Activated gamma-delta T cell treated with Interleukin-2 at 50 U/mL for 16 hours (primary cell): ENCODE measurements at places on chromosomes 13 and 19.

DNA sequence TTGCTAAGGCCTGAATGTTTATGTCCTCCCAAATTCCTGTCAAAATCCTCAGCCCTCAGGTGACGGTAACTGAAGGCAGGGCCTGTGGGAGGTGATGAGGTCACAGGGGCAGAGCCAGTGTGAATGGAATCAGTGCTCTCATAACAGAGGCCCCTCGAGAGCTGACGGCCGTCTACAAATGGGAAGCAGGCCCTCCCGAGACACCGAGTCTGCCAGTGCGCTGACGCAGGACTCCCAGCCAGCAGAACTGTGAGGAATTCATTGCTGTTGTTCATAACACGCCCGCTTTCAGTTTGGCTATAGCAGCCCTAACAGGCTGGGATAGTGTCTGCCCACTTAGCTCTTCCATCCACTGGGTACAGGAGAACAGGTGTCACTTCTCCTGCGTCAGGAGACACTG, 41.2 kb downstream of the CARS2 start:
- no peak for DNase-seq

- no peak for DNase-seq
Measured at GRCh38 chr19:4988770-4989251, 19.9 kb downstream of the KDM4B start.

DNA sequence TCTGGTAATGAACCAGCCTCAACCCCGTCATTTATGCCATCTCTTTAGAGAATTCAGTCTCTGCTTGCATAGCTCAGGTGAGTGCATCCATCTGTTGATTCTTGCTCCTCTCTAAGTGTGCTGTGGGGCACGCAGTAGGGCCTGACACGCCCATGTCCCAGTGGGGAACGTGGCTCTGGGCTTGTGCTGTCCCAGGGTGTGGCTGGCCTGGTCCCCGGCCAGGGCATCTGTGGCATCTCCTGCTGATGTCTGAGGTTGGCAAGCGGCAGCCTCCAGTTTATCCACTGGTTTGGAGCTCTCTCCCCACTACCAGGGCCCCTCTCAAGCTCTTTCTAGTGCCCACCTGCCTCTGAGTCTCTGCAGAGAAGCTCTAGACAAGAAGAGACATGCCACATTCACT, 146.6 kb upstream of the GJB6 start:
- no peak for DNase-seq

- no peak for DNase-seq
Measured at GRCh38 chr13:35957996-35958395, 173.2 kb downstream of the DCLK1 start.

DNA sequence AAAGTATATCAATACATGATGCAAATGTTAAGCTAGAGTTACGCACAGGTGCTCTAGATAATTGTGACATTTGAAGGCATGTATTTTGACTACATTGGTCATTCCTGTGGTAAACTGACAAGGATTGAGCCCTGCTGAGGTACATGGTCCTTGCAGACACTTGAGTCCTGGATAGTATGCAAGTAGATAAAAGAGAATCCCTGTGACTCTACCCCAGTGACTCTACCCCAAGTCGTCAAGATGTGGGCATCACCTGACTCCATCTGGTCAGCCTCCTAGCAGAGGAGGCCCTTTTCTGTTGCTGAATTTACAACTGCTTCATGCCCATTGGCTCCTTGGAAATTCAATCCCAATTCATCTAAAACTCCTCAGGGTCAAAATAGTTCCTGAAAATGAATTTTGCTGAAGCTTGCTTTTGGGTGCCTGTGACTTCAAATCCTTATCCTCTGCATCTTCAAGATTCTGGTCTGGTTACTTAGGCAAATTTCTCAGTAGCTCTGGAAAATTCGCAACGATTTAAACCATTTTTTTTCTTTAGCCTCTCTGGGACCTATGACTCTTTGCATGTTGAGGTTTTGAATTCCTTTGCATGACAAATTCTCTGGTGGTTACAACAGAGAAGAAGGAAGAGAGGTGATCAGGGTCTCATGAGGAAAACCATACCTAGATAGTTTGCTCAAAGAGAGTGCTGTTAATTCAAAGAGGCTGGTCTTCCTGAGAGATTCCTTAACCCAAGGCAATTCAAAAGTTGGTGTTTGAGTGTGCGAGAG, 422.1 kb downstream of the FGF9 start:
- no peak for DNase-seq

DNA sequence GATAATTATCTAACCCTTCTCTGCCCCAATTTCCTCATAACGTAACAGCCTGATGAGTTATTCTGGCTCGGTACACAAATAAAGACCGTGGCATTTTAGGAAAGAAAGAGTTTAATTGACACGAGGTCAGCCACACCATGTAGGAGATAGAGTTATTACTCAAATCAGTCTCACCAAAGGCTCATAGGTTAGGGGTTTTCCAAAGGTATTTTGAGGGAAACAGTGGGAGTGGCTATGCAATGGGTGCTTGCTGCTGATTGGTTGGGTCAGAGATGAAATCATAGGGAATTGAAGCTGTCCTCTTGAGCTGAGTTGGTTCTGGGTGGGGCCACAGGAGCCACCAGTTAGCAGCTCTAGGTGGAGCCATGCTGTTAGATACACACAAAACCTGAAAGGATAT, 137.5 kb downstream of the FREM2 start:
- DNase-seq: no peak

- DNase-seq: no peak
Measured at GRCh38 chr13:43767341-43767931, 19.3 kb downstream of the ENOX1 start.

DNA sequence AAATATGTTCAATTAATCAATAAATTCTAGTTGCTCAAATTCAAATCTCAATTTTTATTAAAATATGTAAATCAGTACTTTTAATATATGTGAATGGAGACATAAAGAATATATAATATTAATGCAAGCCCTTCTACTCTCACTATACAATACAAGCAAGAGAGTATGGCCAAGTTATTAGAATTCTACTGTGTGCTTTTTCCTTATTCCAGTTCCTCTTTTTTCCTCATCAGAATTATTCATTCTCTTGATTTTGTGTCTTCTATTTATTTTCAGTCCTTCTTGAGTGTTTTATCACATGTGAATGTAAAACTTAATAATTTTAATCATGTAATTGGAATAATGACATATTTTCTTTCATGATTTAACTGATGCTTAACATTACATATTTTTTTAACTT, 276.8 kb downstream of the PCDH20 start:
- no peak for DNase-seq

DNA sequence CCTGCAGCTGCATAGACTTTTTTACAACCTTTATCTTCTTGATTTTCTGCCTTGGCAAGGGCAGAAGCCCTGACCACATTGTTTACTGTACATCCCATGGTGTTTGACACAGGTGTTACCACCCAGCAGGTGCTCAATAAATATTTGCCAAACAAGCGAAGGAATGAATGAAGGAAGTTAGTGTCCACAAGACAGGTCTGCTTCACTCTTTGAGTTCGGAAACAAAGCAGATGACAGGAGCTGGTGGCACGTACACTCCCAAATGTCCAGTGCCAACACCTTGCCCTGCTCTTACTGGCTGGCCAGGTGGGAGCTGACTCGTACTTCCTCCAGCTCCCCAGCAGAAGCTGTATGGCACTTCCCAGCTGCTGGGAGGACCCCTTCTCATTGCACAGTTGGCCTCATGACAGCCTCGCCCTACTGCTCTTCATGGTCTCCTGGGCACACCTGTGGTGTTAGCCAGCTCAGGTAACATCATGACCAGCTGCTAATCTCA, 22.0 kb upstream of the MUC16 start:
- DNase-seq: no peak

DNA sequence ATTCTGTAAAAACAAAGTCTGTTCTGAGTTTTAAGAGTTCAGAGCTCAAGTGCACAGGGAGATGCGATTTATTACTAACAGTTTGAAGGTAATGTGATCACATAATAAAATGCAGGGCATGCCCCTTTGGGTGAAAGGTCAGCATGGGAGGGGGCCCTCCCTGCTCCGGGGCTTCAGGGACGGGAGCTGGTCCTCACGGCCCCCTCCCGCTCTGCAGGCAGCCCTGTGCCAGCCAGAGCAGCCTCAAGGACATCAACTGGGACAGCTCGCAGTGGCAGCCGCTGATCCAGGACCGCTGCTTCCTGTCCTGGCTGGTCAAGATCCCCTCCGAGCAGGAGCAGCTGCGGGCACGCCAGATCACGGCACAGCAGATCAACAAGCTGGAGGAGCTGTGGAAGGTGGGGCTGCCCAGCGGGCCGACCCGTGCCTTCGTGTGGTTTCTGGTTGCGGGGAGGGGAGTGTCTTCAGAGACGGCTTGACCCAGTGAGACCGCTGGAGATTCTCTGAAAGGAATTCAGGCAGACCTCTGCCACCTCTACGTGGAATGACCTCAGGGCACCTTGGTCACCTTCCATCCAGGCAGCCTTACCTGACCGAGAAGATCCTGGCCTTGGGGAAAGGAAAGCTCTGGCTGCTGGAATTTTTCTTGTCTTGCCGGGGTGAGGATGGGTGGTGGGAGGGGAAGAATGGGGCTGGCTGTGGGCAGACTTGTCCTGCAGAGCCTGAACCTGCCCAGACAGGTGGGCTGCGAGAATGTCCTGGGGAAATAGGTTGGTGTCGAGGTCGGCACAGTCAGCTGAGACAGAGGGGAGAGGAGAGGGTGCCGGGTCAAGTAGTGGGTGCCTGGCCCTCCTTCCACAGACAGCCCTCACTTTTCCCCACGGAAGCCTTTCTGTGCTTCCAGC, 19.0 kb downstream of the UPF1 start:
- no peak for DNase-seq

DNA sequence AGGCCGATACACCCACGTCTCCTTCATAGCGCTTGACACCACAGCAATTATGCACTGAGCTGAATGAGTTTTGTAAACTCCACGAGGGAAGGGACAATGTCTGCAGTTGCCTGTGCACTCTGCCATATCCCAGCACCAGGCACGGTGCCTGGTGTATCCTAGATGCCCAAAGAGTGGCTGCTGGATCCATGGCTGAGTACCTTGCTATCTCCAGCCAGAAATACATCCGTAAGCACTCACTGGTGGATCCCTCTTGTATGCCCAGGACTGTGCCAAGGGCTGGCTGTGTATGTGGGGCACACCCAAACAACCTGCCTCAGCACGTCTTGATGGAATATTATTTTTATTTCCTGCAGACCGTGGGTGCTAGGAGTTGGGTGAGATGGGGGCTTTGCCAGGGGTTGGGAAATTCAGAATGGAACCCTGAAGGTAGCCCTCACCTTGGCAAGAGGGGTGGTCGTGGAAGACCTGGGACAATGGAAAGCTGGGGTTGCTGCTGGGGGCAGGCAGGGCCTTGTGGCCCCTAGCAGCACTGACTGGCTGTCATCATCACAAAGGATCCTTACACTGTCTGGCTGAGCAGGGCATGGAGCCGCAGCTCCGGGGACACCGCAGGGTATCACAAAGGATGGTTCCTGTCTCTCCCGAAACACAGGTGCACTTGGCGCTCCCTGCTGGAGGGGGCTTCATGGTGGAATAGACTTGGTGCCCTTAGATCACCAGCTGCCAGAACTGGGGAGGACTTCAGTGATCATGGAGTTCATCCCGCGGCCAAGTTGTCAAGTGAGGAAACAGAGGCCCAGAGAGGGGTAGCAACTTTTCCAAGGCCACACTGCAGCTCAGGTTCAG, 131.3 kb downstream of the URI1 start:
- DNase-seq: no peak

- DNase-seq: no peak
Measured at GRCh38 chr19:7554565-7554964, 19.0 kb downstream of the PNPLA6 start.

GRCh38 chr13:77325371-77325980, 1.4 kb downstream of the MYCBP2 start:
- no peak for DNase-seq
